Cerebellar cortex (tissue), 1 donor: ENCODE measurements at places on chromosomes 12 and 14.

DNA sequence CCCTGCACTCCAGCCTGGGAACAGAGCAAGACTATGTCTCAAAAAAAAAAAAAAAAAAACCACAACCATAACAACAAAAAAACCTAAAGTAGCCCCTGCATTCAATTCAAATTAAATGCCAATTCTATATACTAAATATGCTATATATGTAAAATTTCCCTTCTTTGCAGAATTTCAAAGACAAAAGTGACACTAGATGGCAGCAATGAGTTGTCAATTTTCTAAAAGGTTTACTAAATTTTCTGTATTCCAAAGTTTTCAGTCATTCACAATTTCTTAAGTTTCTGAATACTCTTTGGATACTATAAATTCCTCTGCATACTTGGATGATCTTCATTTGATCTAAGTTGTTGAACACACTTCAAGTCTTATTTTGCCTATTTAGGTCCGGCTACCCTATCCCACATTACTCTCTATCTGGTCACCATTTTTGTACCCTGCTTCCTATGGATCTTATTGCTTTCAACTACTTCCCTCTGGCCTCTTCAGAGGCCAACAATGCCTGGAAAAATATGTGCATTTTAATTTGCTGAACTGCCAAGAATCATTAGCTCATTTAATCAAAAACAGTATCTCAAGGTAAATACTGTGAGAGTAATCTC lies 27.9 kb downstream of the HNRNPC start:
- peak; percentile 42 for DNase-seq

- no peak for DNase-seq
Measured at GRCh38 chr14:36226164-36226563, 49.6 kb upstream of the PTCSC3 start.

GRCh38 chr12:120902846-120903411 lies 1.2 kb downstream of the SPPL3 start:
- no peak for DNase-seq

DNA sequence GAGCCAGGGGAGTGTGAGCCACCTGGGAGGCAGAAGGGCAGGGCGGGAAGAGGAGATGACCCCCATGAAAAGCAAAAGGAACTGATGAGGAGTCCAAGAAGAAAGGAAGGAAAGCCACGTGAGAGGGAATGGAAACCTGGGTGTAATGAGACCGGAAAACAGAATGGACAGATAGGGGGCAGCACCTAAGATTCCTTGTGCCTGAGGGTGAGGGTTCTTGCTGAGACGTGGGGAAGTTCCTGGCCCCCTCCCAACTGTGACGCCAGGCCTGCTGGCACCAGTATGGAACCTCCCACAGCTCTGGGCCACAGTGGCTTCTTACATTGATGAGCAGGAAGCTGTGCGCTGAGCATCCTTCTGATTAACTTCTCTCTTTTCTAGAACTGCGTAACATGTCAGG lies 30.8 kb downstream of the TTC7B start:
- peak; percentile 74 for DNase-seq

- DNase-seq = no peak
Measured at GRCh38 chr14:61322011-61322798, 826 bp downstream of the PRKCH start.

DNA sequence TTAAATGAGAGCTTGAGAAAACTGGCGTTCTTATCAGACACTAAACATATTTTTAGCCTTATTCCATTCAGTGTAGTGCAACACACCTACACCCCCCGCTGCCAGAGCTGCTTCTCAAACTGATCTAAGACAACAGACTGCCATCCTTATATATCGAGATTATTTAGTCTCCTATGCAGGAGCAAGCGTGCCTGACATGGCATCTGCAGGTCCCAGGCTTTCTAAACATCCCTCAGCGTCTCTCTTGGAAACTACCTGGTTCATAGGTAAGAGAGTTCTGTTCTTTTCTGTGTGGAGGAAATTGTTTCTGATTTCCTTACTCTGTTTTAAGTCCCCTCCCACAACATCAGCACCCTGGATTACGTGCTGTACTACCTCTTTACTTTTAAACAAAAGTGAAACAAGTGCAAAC lies 117.1 kb upstream of the PTPRB start:
- DNase-seq = peak; percentile 61

DNA sequence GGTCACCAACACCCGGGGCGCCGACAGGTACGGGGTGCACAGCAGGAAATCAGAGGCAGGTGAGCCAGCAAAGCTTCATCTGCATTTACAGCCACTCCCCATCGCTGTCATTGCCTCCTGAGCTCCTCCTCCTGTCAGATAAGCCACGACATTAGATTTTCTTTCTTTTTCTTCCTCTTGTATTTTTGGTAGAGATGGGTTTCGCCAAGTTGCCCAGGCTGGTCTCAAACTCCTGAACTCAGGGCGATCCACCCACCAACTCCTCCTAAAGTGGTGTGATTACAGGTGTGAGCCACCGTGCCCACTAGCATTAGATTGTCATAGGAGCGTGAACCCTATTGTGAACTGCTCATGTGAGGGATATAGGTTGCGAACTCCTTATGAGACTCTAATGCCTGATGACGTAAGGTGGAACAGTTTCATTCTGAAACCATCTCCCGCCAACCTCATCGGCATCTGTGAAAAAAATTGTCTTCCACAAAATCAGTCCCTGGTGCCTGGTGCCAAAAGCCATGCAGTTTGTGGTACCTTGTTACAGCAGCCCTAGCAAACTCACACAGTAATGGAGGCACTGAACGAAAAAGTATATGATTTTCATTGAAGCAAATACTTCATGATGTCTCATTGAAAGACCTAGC lies 1.5 kb downstream of the STYK1 start:
- DNase-seq = no peak

DNA sequence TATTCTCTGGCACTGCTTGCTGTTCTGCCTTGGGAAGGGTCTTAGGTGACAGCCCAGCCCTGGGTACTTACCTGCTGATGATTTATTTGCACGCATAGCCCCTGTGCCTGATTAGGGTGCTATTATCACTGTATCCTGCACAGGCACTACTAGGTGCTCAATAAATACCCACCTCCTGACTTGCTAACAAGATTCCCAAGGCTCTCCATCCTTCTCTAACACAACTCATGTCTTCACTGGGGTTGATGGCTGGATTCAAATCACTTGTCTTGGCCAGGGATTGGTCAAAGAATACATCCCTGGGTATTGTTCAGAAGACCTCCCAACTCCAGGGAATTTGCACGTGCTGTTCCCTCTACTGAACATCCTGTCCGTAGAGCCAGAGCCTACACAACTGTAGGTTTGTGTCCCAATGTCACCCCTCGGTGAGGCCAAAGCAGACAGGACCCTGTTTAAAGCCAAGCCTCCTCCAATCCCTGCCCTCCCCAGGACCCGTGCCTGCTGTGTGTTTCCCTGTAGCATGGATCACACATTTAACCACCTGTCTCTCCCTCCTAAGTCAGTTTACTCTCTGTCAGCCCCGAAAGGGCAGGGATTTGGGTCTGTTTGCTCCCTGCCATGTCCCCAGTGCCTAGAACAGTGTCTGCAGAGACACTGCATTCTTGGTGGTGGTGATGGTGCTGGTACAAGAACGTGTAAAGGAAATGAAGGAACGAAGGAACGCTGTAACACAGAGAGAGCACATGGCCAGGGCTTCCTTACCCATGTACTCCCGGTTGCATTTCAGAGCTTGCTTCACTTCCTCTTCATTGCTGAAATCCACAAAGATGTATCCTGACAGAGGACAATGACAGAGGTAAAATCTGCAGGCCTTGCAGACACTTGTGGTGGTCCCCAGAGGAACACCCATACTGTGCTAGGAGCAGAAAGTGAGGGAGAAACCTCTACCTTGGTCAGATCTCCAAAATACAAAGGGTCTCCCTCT lies 16.5 kb downstream of the RBM19 start:
- no peak for DNase-seq

DNA sequence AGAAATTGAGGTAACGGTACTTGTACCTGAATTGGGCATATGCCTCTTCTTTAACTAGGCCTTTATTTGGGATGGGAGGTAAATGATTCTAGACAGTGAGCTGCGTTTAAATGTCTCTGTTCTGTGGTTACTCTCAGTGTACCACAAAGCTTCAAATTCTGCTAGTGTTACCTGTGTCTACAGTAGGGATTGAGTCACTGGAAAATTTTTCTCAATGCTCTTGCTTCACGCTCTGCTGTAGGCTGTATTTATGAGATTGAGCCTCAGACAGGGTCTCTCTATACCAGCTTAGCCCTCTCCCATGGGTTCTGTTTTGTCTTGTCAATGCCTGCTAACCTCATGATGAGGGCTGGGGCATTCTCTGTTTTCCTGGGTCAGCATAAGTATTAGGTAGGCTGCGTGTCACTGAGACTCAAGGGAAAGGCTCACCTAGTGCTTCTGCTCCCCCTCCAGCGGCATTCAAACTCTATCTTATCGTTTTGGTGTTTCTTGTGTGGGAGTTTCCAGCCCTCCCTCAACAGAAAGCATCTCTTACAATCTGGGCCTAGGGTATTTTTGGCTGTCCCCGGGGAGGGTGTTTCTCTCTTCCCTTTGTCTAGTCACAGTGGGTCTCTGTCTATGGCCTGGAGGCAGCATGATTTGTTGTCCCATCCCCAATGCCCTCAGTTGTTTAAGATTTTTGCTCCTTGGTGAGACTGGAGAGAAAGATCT lies 285.8 kb downstream of the ADGRD1 start:
- DNase-seq = no peak

- DNase-seq = no peak
Measured at GRCh38 chr14:105498430-105499255, 7.6 kb downstream of the TEDC1 start.

DNA sequence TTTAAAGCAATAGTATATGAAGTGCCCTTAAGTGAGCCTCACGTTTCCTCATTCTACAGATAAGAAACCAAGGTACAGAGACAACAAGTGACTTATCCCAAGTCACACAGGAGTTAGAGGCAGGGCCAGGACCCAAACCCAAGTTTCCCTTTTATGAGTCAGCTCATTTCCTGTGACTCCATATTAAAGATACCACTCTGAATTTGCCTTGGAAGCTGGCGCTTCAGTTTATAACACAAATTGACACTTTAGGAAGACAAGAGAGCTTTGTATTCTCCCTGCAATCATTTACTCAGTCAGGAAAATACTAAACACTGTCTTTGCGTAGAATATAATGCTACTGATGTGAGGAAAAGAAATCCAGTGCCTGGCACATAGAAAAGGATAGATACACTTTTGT lies 43.2 kb downstream of the MYBPC1 start:
- no peak for DNase-seq

DNA sequence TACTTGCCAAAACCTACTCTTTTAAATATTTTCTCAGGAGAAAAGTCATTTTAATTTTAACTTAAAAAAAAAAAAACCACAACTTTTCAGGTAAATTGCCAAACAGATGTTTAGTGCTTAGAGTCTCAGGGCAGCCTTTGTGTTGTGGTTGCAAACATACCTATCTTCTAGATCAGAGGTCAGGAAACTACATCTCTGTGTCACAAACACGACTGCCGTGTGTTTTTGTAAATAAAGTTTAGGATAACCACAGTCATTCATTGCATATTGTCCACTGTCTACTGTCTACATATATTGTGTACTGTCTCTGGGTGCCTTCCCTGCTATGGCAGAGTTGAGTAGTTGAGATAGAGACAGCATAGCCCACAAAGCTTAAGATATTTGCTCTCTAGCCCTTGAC lies 48.9 kb downstream of the DYRK2 start:
- no peak for DNase-seq

DNA sequence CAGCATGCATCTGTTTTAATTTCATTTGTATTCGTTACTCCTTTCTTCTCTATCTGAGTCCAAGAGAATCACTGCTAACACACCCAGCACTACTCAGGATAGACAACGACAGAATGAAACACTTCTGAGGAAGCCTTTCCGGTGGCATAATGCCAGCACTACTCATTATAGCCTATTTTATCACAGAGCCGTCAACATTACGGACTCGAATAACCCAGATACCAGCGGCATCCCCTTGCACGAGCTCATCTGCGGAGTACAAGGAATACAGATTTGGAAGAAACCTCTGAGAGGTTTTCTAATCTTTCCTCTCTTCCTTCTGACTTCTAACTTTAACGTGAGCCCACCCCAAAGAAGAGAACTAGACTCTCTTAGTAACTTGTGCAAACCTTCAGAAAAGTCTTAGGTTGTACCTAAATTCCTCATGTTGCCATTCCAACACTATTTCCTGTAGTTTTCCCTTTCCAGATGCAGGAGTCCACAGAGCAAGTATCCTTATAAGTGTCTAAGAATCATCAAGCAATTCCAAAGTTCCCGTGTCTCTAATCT lies 248.1 kb downstream of the APAF1 start:
- peak; percentile 24 for DNase-seq

DNA sequence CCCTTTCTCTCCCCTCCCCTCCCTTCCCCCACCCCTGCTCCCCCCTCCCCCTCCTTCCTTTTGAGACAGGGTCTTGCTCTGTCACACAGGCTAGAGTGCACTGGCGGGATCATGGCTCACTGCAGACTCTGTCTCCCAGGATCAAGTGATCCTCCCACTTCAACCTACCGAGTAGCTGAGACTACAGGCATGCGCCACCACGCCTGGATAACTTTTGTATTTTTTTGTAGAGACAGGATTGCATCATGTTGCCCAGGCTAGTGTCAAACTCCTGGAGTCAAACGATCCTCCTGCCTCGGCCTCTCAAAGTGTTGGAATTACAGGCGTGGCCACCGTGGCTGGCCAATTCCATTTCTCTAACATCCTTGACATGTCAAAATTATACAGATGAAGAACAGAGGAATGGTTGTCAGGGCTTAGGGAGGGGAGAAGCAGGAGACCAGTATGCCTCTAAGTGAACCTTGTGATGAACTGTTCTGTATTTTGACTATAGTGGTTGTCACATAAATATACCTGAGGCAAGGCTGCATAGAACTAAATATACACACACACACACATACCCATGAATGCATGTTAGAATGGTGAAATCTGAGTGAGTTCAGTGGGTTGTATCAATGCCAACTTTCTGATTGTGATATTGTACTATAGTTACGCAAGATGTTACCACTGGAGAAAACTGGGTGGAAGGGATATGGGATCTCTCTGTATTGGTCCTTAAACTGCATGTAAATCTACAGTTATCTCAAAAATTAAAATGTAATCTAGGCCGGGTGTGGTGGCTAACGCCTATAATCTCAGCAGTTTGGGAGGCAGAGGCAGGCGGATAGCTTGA lies 3.6 kb upstream of the CFAP73 start:
- DNase-seq = no peak

GRCh38 chr14:61498811-61499210 lies 177.4 kb downstream of the PRKCH start:
- DNase-seq = no peak

- DNase-seq = peak; percentile 46
Measured at GRCh38 chr12:8912914-8913313, 1.4 kb upstream of the PHC1 start.

DNA sequence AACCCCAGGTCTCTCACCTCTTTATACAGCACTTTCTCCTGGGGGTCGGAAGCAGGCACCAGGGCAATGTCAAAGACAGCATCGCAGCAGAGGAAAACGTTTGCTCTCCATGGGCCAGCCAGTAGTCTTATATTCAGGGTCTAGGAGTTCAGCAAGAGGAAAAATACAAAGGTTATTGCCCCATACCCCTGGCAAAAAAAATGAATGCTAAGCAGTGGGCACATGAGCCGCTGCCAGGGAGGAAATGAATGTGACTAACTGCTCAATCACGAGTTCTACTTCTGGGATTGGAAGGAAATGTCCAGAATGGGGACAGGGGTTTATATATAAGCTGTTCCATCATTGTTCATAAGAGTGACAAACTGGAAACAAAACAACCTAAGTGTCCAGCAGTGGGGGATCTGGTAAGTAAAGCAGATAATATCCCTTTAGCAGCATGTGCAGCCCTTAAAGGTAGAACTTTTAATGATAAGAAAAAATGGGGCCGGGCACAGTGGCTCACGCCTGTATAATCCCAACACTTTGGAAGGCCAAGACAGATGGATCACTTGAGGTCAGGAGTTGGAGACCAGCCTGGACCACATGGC lies 53.8 kb downstream of the PHETA1 start:
- DNase-seq = no peak

- DNase-seq = no peak
Measured at GRCh38 chr14:94924189-94924588, 154.3 kb upstream of the GSC start.
